ENCODE measurements at places on chromosomes 3 and 15.

DNA sequence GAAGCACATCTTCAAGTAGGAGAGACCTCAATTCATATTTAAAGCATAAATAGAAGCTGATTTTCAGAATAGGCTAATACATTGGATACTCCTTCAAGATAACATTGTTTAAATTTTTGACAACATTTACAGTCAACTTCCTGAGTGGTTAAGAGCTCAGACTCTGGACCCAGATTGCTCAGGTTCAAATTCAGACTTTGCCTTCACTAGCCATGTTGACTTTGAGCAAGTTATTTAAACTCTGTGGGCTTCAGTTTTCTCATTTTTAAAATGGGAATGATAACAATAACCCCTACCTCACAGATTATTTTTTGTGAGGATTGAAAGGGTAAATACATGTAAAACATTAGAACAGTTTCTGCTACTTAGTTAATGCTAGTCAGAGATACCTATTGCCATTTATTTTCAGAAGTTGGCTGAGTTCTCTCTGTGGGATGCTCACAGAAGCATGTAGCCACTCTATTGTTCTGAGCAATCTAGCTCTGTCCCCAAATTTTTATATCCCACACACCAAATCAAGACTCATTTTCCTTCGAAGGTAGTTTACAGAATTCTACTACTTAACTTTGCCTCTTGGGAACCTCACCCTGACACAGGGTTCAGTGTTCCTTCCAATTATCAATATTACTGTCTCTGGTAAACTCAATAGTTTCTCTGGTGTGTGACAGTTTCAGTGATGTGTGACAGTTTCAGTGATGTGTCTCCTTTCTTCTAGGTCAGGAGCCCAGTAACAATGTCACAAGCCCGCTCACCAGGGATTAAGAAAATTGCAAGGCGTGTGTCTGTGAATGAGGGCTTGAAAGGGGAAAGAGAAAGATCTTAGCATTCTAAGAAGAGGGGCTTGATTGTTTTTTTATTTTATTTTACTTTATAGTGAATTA is 79.4 kb upstream of the OSTN start:
- DNase-seq, result no peak

GRCh38 chr3:132542577-132542976 is 54.5 kb upstream of the ACKR4 start:
- no peak for DNase-seq

GRCh38 chr3:17372362-17373210 is 369.8 kb downstream of the TBC1D5 start:
- DNase-seq, result no peak

GRCh38 chr3:131107637-131108433 is 81.2 kb downstream of the NEK11 start:
- no peak for DNase-seq

- DNase-seq, result no peak
Measured at GRCh38 chr3:125310623-125311081, 64.5 kb downstream of the ZNF148 start.

DNA sequence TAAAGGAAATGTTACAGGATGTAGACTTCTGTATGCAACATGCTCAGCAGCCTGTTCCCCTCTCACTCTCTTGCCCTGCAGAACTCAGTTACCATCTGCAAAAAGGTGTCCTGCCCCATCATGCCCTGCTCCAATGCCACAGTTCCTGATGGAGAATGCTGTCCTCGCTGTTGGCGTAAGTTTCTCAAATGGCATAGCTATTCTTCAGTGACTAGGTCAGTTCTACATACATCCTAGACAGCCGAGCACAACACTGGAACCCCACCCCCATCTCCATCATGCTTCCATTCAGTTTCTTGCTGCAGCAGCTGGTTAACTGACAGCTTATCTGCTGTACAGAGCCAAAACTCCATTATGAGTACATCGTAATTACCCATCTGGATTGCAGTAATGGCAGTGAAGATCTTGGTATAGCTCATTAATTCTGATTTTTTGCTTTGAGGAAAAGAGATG is 4.5 kb downstream of the THBS1 start:
- no peak for DNase-seq

DNA sequence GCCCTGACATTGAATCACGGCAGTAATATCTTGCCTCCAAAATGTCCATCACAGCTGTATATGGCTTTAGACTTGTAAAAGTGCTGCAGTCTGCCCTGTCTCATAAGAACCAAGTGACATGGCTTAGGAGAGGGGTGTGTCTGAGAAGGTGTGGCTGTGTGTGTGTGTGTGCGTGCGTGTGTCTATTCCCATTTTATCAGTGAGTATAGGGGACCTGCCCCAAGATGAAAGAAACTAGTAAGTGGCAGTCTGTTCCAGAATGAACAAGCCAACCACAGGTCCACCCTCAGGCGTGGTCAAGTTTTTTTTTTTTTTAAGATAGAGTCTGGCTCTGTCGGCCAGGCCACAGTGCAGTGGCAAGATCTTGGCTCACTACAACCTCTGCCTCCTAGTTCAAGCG is 5.6 kb upstream of the RHOV start:
- no peak for DNase-seq

- no peak for DNase-seq
Measured at GRCh38 chr3:56802378-56802745, 613 bp upstream of the ARHGEF3 start.

- DNase-seq, result no peak
Measured at GRCh38 chr3:39671116-39671515, 138.3 kb upstream of the MYRIP start.

DNA sequence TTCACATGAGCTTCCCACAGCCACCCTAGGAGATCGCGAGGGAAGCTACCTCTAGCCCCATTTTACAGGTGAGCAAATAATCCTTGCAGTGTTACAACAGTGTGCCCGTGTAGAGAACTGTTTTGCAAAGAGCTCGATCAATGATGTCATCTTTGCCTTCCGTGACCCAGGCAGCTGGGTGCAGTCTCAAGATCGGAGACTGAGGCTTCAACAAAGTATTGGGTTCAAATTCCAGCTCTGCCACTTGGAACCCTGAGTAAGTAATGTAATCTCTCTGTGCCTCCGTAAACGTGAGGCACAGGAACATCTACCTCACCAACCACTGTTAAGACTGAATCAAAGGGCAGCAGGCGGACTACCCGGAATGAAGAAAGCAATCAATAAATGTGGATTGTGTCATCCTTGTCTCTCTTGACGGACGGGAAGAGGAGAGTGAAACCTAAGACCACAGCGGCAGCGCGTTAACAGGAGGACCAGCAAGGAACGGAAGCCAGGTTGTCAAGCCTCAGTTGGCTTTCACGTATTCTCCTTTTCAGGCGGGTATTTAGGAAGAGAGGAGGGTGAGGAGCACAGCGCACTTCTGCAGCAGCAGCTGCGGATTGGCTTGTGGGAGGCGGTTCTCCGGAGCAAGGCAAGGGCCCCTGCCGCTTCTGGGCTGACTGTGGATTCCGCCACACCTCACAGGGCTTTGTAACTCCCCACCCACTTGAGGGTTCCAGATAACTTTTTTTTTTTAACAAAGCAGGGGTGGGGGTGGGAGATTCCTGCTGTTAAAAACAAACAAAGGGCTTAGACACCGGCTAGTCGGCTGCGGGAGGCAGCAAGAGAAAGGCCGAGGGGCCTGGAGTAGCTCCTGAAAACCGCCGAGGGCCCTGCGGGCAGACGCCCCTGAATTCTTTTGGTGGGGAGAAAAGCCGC is 1.5 kb upstream of the SMAD3 start:
- peak; percentile 68 for DNase-seq

- no peak for DNase-seq
Measured at GRCh38 chr3:170132335-170132734, 49.2 kb downstream of the PHC3 start.

DNA sequence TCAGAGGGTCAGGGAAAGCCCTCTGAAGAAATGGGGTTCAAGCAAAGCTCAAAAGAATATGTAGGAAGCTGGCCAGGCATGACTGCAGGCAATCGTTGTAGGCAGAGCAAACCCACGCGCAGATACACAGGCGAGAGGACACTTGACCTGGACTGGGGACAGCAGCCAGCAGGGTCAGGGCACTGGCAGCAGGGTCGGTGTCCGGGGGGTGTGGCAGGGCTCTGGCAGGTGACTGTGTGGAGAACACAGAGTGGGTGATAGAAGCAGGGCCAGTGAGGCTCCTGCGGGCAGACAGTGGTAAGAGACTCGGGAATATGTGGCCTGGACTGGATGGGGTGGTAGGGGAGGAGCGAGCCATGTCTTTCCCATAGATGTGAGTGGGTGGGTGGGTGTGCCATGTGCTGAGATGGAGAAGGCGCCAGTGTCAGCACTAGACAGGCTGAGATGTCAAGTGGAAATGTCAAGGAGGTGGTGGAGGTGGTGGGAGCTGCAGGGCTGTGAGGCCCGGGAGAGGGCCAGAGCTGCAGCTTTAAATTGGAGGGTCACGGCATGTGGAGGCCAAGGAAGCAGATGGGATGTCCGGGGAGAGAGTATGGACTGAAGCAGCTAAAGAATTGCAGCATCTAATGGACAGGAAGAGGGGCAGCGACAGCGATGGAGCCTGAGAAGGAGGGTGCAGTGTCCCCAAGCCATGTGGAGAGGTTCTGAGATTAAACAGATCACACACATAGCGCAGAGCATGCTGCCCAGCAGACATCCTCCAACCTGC is 13.4 kb downstream of the TMEM43 start:
- DNase-seq, result peak; percentile 40

DNA sequence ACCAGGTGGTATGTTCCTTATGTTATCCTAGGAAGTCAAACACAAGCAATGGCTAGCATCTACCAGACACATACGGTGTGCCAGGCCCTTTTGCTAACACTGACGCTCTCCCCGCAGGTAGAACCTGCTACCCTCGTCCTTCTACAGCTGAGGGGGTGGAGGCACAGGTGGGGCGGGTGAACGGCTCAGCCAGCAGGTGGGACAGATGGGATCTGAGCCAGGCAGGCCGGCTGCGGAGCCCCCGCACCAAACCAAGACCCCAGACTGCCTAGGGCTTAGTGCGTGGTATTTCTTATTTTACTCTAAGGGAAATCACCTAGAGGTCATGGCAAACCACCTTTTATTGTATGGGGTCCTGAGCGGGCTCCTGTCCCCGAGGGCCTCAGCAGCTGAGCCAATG is 53.9 kb upstream of the PCSK6 start:
- DNase-seq, result peak; percentile 19

DNA sequence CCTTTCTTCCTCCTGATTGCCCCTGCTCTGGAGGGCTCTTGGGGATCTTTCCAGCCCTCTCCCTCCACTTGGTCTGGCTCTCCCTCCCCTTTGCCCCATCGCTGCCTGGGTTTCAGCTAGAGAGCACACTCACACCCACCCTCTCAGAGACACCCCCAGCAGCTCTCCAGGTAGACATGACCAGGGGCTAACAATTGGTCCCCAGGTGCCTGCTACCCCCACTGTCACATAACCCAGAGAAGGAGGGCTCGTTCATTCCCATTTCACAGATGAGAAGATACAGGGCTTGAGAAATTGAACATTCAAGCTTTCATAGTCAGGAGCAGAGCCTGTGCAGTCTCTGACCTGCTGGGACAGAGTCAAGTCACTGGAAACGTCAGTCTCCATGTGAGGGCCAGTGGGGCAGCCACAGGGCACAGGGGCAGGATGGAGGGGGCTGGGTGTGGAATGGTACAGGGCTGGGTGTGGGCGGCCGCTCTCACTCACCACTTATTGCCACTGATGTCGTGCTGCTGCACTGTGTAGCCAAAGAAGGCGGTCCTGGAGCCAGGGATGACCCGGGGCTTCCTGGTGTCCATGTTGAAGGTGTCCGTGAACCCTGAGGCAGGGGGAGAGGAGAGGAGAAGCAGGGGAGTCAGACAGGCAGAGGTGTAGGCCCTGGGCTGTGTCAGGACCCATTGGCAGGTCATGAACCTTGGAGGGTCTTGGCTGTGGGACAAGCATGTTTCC is 29.4 kb downstream of the ITGA11 start:
- DNase-seq, result peak; percentile 11

- no peak for DNase-seq
Measured at GRCh38 chr3:191070201-191070600, 128.8 kb upstream of the OSTN start.

Data from right forelimb (tissue), 1 donor.